ENCODE measurements at places on chromosomes 7 and 10.

- no peak for DNase-seq
Observed at GRCh38 chr10:108184114-108184513, 1019.6 kb upstream of the SORCS1 start.

GRCh38 chr7:132073920-132074589, 502.2 kb downstream of the PLXNA4 start:
- DNase-seq: no peak

GRCh38 chr10:69960606-69960987, 92.0 kb upstream of the MACROH2A2 start:
- DNase-seq: no peak

DNA sequence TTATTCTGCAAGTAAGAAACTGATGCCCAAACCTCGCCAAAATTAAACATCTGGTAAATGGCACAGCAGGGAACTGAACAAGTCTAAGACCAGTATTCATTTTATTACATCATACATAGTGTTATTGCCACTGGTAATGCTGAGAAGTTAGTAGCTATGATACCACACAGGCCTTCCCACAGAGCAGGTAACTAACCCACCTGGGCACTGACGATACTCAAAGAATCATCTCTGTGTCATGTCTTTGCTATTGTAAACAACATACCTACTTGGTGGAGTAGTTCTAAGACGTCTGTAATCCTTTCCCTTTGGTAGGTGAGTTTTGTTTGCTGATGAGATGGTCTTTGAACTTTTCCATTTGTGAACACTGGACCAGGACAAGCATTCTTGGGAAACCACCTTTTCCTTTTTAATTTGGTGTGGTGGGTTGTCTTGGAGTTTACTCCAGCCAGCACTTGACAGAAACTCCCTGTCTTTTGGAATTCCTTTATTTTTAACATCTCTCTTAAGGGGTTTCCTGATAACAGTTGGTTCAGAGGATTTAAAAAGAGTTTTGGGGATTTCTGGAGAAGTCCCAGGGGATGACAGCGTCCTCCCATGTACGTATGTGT, 40.9 kb downstream of the PDSS1 start:
- no peak for DNase-seq

DNA sequence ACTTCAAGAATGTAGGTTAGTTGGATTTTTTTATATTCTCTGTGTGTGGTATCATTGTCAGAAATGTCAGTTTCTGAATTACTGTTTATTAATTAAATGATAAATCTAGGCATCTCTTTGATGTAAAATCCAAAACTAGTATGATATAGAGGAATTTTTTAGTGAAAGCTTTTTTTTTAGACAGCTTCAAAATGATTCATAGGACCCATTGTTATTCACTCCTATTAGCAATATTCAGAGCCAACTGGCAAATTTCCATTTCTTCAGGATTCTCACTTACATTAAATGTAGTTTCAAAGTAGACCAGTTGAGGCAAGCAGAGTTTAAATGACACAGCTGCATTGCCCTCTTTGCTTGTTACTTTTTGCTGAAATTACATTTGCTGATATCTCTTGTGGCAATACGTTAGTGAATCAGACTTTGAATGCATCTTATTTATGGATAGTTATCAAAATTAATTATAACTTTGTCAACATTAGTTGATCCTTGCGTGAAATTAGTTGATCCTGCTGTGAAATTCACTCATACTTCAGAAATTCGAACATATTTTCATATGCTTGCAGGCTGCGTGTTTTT, 20.3 kb downstream of the ZNF277 start:
- DNase-seq: no peak

GRCh38 chr7:97480772-97481390, 251.0 kb upstream of the TAC1 start:
- no peak for DNase-seq

DNA sequence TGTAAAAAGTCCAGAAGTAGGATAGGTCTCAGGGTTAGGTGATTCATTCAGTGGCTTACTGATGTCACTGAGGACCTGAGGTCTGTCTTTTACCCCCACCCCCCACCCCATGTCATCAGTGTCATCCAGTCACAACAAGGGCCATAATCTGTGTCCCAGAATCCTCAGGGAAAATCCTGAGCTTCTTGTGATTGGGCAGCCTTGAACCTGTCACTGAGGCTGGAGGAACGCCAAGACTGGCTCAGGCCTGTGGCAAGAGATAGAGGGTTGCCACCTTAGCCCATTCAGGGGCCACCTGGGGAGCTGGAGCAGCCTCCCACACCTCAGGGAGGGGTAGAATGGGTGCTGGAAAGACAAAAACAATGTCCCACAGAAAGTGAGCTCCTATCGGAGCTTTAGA, 29.7 kb downstream of the NUB1 start:
- DNase-seq: no peak

DNA sequence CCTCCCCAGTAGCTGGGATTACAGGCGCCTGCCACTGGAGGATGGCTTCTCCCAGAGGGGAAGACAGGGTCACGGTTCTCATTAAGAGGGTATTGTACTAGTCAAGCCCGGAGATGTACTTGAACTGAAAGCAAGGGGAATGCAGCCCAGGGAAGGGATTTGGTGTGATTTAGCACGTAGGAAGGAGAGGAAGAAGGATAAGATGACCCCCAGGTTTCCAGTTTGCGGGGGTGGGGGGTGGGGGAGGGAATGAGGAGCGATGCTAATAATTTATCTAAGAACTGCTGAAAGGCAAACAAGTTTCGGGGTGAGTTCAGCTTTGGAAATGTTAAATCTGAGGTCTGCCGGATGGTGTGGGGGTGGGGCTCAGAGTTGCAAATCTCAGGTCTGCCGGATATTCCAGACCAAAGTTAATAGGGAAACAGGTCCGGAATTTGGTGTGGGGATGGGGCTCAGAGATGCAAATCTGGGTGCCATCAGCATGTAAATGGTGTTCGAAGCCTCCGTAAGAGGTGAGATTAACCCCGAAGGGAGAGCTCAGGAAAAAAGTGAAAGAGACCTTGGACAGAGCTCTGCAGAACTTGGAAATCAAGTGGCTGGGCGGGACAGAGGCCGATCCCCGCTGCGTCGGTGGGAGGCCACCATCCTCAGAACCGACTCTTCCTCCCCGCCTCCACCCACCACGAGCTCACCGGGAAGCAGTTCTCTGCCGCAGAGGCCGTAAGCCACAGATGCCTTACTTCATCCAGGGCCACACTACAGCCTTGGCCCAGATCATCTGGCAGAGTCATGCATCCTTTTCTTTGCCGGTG, 1.6 kb upstream of the SEPHS1 start:
- no peak for DNase-seq

DNA sequence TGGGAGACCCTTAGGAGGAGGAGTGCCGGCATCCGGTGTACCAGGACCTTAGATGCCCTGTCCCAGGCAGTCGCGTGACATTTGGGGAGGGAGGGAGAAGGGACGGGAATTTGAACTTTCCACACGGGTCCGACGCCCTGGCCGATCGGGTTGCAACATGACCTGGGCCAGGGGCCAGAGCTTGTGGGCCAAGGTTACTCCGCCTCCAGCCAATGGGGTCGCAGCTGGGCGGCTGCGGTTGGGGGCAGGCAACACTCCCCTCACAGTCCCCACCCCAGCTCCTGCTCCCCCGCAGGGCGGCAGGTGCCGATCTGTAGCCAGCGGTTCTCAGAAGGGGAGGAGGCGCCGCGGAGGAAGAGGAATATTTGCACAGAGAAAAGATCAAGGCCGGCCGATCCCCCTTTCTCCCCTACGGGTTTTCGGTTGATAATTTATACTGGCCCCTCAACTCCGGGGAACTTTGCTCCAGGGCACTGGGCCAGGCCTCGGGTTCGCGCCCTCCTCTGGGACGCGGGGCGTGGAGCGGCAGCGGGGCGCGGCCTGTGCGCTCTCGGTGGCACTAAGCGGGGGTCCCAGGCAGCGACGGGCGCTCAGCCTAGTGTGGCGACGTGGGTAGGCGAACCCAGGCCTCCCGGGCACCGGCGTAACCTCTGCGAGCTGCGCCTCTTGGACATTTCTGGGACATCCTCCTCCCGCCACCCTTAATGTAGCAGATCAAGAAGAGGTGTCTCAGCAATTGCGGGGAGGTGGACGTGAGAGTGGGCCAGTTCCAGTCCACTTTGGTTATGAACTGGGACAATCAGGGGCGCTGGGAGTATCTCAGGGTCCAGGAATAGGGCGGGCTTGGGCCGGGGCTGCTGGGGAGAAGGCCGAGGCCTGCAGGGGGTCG, 1.2 kb downstream of the MLXIPL start:
- DNase-seq: no peak

GRCh38 chr10:12416344-12417050, 67.2 kb downstream of the CAMK1D start:
- DNase-seq: no peak

DNA sequence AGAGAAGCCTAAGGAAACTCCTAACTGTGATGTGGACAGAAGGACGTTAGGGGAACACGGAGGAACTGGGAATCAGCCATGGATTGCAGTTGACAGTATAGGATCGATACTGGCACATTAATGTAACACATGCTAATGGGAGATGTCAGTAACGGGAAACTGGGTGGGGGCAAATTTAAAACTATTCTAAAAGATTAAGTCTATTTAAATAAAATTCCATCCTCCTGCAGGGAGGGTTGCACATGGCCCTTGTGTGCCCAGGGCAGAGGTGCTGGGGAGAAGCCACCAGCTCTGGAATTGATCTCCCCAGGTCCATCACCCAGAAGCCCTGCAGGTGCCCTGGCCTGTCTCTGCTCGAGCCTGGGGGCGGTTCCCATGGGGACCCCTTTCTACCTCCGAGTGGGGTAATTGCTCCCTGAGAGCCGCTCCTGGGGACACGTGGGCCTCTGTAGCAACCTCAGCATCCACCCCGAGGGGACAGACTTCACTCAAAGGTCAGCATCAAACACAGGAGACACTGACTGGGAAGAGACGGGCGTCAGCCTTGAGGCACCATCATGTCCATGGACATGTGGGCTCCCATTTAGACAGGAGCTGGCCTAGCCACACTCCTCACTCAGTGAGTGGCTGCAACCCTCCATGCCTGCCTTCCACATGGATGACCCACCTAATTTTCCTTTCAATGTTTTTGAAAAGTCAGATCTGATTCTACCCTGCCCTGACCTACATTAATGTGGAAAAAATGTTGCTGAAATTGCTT, 21.1 kb downstream of the SCART1 start:
- no peak for DNase-seq

DNA sequence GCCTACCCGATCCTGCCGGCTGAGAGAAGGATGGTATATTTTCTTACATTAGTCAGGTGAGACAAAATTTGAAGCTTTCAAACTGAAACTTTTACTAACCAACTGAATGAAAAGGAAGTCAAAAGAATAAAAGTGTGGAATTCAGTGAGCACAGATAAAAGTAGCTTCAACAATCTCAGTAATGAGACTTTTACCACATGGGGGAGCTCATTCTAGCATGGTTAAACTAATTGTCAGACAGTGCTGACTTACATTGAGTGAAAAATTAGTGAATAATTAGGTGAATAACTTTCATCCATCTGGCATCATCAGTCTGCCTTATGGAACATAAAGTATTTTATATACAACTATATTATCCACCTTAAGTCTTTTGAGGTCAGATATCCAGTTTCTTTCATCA, 8.4 kb downstream of the FAM237B start:
- no peak for DNase-seq

GRCh38 chr10:75512203-75512933, 80.9 kb downstream of the LRMDA start:
- DNase-seq: no peak

- no peak for DNase-seq
Observed at GRCh38 chr10:25530306-25530705, 355.5 kb downstream of the GPR158 start.

DNA sequence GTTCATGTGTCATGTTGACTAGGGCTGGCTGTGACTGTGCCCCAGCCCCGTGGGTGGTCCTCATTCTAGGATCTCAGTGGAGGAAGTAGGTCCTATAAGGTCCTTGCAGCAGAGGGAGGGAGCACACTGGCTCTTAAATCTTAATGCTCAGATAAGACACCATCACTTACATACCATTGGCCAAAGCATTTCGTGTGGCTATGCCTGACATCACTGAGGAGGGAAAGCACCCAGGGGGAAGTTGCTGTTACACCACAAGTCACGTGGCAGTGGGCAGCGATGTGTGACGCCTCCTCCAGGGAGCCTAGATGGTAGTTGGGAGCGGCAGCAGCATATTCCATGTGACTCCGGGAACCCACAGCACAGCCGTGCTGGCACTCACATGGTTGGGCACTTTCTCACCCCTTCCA, 224.7 kb upstream of the SH2B2 start:
- no peak for DNase-seq

DNA sequence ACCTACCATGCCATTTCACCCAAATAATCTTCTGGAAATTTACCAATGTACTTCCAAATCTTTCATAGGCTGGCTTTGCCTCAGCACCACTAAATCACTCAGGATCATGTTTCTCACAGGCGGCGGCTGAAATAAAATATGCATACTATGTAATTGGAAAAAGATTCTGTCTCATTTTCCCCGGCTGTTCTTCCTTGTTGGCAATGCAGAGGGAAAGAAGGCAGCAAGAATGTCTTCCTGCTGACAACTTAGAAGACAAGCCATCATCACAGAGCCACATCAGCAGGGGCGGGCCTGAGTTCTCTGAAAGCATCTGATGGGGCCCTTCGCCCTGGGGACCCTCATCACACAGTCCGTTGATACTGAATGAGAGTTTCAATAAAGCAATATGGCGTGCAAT, 39.2 kb upstream of the COL1A2 start:
- DNase-seq: no peak

DNA sequence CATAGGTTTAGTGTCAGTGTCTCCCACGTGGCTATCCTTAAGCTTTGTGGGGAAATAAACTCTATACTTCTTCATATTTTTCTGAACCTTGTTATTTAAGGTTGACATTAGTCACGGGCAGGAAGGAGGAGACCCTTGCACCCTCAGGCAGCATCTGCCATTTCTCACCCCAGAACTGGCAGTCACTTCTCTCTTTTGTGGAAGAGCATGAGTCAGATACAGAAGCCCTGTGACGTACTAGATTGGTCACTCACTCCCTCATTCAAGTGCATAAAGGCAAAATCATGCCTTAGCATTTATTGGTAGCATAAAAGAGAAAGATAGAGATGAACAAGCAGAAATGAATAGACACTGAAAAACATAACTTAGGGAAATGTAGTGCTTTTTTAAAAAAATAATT, 206.0 kb upstream of the MDFIC start:
- no peak for DNase-seq

DNA sequence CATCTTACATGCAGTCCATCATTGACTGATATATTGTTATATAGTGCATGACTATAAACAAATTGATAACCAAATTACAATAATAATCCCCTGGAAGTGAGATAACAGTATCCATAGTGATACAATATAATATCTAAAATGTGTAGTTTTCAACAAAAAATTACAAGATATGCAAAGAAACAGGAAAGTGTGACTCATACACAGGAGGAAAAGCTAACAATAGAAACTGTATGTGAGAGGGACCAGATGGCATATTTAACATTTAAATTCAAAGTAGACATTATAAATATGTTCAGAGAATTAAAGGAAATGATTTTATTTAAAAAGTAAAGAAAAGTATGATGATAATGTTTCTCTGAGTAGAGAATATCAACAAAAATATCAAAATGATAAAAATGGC, 8.0 kb downstream of the OR9A2 start:
- no peak for DNase-seq

Measured in activated T-helper 1 cell treated with Interleukin-2 at 50 U/mL for 16 hours (primary cell).